ENCODE measurements at places on chromosomes 1 and 21. TPM values are rescaled to one million over a fixed set of nuclear protein-coding genes. Genes with fewer than 3 reads are reported as not detected.

DNA sequence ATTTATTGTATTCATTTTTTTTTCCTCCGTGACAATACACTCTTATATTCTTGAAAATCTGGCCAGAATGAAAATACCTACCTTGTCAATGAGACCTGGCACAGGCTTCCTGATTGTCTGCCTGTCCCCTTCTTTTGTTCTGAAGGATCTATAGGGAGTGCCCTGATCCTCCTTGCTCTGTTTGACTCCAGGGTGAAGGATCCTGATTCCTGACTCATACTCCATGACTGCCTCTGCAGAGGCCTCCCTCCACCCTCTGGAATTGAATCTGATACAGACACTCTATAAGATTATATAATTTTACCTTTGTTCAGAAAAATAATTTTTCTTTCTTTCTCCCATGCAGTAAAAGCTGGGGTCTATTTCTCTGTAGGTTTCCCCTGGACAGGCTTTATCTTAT, 116.2 kb downstream of the HMCN1 start:
- no peak overlapping the region for H3K4me3 ChIP-seq
- DNase-seq = no peak
- H3K27ac ChIP-seq = no peak overlapping the region
- no peaks in the 10 kb centered on the region for H3K36me3 ChIP-seq

- no peaks in the 10 kb centered on the region for H3K4me1 ChIP-seq
- H3K27me3 ChIP-seq = peaks cover 2% of the 10 kb centered on the region
- H3K36me3 ChIP-seq = no peaks in the 10 kb centered on the region
- DNase-seq = no peak
- no peak overlapping the region for H3K4me3 ChIP-seq
Measured at GRCh38 chr1:32557812-32558211, 18.6 kb downstream of the ZBTB8A start.

GRCh38 chr1:2438038-2438437, 25.7 kb upstream of the PEX10 start:
- H3K27ac ChIP-seq = no peak overlapping the region
- H3K27me3 ChIP-seq = peaks cover 2% of the 10 kb centered on the region
- no peak for DNase-seq
- H3K4me1 ChIP-seq = no peaks in the 10 kb centered on the region
- H3K4me3 ChIP-seq = no peak overlapping the region

DNA sequence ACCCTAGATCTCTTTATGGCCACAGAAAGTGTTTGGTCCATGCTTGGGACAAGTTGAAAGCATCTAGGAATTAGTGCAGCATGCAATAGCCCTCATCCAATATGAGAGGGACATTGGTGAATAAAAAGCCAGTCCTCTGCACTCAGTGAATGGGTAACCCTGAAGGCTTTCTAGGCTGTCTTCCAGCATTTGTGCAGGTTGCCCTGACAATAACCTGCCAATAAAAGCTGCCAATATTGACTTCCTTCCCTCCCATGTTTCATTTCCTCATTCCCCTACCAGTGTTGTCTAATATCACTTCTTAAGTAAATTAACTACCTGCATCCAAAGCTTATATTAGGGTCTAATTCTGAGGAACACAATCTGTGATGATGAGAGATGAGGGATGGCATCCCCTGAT, 563.6 kb upstream of the NEGR1 start:
- H3K4me1 ChIP-seq = no peaks in the 10 kb centered on the region
- no peak overlapping the region for H3K4me3 ChIP-seq
- H3K36me3 ChIP-seq = no peaks in the 10 kb centered on the region
- DNase-seq = no peak

GRCh38 chr21:32320726-32321125, 22.1 kb downstream of the MRAP start:
- H3K4me1 ChIP-seq = no peaks in the 10 kb centered on the region
- no peak for DNase-seq
- H3K27me3 ChIP-seq = no peaks in the 10 kb centered on the region
- peaks cover 69% of the 10 kb centered on the region for H3K36me3 ChIP-seq
- no peak overlapping the region for H3K27ac ChIP-seq

DNA sequence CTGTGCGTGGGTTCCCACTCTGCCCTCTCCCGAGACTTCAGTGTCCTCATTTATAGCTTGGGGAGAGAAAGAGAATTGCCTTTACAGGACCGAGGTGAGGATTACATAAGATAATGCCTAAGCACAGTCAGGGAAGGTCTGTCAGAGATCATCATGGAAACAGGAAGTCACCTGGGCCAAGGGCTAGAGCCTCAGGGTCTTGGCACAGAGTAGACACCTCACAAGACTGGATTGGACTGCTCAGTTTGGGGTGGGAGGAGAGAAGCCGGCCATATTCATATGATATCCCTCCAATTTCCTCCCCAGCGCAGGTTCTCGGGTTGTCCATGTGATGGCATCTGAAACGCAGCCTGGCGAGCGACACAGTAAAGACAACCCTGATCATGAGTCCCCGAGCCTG, 3.8 kb downstream of the CNR2 start:
- peaks cover 15% of the 10 kb centered on the region for H3K27me3 ChIP-seq
- H3K4me1 ChIP-seq = peaks cover 45% of the 10 kb centered on the region
- DNase-seq = no peak
- H3K36me3 ChIP-seq = no peaks in the 10 kb centered on the region

DNA sequence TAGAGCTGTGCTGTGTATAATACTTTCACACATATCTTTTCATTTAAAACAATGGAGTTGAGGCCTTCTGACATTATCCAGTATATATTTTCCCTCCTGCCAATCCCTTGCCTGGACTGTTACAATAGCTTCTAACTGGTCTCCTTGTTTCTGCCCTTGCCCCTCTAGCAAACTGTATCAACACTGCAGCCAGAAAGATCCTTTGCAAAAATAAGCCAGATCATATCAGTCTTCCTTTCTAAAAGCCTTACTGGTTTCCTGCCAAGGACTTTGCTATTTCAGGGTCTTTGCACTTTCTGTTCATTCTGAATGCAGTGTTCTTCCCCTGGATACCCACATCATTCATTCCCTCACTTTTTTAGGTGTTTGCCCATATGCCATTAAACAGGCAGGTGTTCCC, 370.1 kb downstream of the PTBP2 start:
- H3K27me3 ChIP-seq = no peaks in the 10 kb centered on the region
- H3K27ac ChIP-seq = no peak overlapping the region
- H3K36me3 ChIP-seq = peaks cover 6% of the 10 kb centered on the region
- H3K4me1 ChIP-seq = no peaks in the 10 kb centered on the region

TNN gene
- 0.05 TPM for total RNA-seq

DEPDC1 gene
- total RNA-seq = 26.2 TPM

KLF17 gene
- not detected for total RNA-seq

RAD54L gene
- 64.9 TPM for total RNA-seq
